ENCODE measurements at places on chromosomes 1 and 21.
A peak's percentile ranks its signal among the peaks of the same experiment; 100 is the strongest.

DNA sequence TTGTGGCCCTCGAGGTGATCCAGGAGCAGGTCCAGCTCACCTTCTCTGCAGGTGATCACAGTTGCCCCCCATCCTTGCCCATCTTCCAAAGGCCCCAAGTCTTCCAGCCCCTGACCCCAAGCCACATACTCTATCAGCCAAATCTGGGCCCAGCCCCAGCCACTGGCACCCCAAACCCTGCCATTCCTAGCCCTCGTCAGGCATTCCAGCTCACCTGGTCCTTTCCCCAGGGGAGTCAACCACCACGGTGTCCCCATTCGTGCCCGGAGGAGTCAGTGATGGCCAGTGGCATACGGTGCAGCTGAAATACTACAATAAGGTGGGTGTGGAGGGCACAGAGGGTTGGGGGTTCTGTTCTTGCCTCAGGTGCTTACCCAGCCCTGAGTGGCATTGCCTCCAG is 12.2 kb downstream of the CELSR2 start:
- DNase-seq = no peak

DNA sequence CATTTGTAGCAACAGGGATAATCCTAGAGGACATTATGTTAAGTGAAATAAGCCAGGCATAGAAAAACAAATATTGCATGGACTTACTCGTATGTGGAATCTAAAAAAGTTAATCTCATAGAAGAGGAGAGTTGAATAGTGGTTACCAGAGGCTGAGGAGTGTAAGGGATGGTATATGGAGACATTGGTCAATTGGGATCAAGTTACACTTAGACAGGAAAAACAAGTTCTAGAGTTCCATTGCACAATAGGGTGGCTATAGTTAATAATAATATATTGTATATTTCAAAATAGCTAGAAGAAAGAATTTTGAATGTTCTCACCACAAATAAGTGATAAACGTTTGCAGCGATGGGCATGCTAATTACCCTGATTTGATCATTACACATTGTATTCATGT is 354.6 kb downstream of the SEC16B start:
- DNase-seq = no peak

- no peak for DNase-seq
Measured at GRCh38 chr1:58620259-58620658, 43.2 kb upstream of the TACSTD2 start.

DNA sequence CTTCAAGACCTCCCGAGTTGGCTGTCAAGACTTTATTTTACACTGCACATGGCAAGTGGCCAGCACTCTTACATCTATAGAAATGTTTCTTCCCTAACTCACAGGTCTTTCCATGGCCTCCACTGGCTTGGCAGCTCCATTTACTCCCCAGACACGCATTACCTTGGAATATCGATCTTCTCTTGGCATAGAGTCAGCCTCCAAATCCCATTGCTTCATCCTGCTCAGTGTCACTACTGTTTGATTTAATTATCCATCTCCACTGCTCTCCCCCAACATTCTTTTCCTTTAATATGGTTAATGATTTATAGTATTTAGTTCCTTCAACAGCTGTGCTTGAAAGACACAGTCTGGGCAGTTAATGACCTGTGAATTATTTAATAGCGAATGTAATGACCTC is 241.2 kb upstream of the MAP1LC3C start:
- no peak for DNase-seq

GRCh38 chr1:19010503-19010902 is 54.0 kb upstream of the IFFO2 start:
- no peak for DNase-seq

GRCh38 chr1:234270581-234271242 is 102.5 kb upstream of the COA6 start:
- DNase-seq = no peak

DNA sequence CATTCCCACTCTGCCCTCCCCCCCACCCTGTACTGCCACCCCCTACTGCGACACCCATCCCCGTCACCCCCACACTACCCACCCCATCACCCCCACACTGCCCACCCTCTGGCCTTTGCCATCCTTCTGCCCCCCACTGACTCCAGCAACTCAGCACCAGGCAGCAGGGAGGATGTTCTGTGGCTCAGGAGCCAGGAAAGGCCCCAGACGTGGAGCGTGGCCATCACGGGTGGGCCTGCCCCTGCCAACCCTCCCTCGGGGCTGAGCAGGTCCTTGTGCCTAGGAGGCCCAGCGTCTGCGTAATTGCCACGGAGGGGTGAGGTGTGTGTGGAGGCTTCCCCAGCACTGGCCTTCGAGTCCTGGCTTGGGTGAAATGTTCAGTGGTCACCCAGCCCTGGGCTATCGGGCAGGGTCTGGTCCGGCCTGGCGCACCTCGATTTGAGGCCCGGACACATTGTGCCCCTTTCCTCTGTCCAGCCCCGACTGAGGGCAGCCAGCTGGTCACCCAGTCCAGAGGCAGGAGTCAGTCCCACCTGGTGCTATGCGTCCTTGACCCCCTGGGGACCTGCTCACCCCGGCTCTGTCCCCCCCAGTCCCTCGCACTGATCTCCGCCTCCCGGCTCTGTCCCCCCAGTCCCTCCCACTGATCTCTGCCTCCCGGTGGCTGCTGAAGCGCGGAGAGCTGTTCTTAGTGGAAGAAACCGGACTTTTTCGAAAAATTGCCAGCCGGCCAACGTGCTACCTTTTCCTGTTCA is 23.0 kb downstream of the ARHGEF16 start:
- no peak for DNase-seq

- DNase-seq = no peak
Measured at GRCh38 chr1:231522931-231523642, 5.4 kb upstream of the TSNAX start.

DNA sequence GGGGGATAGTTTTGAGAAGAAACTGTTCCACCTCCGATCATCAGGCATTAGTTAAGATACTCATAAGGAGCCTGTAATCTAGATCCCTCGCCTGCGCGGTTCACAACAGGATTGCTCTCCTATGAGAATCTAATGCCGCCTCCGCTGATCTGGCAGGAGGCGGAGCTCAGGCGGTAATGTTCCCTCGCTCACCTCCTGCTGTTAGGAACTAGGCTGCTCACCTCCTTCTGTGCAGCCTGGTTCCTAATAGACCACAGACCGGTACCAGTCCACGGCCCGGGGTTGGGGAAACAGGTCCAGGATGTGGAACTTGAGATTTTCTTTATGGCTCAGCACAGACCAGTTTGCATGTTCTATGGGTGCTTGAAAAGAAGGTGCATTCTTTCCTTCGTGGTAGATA is 27.2 kb upstream of the FAM3B start:
- no peak for DNase-seq

DNA sequence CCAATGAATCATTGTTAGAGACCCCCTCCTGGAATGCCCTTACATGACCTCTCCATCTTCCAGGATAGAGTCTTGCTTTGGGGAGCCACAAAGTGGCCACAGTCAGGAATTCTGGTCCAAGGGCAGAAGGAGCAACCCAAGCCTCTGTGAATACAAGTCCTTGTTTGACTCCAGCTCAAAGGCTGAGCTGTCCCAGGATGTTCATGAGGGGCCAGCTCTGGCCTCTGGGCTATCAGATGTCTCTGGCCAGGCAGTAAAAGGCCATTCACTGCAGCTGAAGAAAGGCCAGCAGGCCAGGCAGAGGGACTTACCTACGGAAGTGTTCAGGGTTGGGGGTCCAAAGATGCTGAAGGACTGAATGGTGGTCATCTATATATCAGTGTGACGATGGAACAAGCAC is 98.3 kb upstream of the IPO9 start:
- no peak for DNase-seq

DNA sequence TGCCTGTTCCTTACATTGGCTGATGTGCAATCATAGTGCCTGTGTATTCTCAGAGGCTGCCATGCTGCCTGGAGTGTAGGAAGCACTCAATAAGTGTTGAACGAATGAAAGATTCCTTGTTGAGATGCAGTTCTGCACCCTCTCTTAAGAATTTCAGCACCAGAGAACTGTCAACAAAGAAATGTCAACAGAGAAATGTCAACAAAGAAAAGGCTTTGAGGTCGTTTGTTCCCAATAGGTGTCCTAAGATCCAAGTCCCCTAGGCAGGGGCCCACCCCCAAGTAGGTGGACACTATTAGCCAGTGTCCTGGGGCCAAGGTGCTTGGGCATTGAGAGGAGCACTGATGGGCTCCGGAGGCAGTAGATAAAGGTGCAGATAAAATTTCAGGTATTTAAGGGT is 12.6 kb downstream of the KCND3 start:
- no peak for DNase-seq

- DNase-seq = no peak
Measured at GRCh38 chr21:39198800-39199199, 15.5 kb upstream of the PSMG1 start.

- DNase-seq = no peak
Measured at GRCh38 chr21:15088488-15088887, 23.7 kb upstream of the NRIP1 start.

DNA sequence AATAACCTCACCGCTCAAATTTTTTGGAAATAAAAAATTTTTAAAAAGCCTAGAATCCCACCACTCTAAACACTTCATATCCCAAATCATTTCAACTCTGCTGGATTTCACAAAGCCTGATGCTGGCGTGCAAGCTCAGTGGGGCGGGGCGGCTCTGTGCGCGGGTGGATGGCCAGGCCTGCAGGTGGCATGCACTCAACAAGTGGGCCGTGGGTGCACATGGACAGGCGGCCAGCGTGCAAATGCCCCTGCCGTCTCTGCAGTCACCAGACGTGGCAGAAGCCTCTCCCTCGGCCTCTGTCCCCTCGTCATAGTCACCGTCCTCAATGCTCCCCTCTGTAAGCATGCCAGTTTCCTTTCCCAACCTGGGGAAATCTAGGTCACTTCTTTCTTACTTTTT is 6.6 kb upstream of the PDE9A start:
- DNase-seq = no peak

GRCh38 chr21:14557413-14557812 is 11.3 kb upstream of the SAMSN1 start:
- no peak for DNase-seq

GRCh38 chr1:11960276-11960675 is 20.0 kb upstream of the MFN2 start:
- DNase-seq = no peak

DNA sequence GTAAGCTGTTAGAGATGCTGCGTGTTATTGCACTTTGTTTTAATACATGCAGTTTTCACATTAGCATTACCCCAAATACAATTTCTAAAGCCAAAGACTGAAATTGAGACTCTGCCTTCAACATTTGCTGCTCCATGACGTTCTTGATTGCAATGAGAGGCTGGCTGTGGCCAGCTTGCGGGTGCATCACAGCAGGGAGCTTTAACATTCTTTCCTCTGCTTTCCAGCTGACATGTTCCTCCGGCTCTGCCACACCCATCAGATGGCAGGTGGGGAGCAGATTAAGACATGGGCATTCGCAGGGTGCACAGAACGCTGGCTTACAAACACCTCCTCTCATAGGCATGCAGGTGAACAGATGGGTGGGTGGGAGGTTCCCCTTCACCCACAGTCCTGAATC is 314.1 kb downstream of the DISC1 start:
- no peak for DNase-seq

DNA sequence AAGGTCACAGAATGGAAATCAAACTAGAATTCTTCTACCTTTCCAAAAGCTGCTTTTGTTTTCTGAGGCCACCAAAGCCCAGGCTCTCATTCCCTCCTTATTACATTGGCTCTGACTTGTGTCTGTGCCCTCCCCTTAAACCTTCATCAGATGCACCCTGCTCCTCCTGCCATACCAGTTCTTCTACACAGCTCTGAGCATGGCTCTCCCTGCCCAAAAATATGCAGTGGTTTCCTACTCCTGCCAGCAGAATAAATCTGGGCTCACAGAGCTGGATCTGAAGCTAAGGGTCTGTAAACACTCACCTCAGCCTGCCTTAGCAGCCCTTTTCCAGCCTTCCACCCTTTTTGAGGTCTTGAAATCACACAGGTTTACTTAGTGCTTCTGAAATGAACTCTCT is 55.0 kb downstream of the TTC3 start:
- DNase-seq = peak; percentile 62

DNA sequence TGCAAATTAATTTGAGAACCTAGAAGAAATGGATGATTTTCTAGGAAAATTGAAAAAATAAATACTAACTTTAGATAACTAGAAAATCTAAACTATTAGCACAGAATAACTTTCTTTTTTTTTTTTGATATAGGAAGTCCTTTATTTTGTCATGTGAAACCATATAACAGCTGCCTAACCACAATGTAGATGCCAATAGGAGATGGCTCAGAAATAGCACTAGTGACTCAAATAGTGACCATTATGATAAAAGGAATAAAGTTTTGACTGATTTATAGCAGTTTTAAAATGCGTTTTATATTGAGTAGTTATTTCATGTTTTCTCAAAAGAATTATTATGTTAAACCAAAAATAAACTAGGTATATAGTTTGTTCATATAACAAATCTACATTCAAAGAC is 158.0 kb upstream of the CACYBP start:
- no peak for DNase-seq

DNA sequence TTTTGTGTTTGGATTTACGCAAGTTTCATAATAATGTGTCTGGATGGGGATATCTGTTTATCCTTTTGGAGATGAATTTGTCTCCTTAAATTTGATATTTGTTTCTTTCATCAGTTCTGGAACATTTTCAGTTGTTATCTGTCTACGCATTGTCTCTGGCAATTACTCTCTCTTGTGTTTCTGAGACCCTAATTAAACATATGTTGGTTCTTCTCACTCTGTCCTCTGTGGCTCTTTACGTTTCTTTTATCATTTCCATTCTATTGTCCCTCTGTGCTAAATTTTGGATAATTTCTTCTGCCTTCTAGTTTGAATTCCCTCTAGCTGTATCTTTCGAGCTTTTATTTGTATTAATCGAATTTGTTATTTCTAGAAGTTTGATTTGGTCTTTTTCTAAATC is 17.5 kb upstream of the PRELP start:
- DNase-seq = no peak

GRCh38 chr1:240413732-240414131 is 198.2 kb downstream of the GREM2 start:
- no peak for DNase-seq

DNA sequence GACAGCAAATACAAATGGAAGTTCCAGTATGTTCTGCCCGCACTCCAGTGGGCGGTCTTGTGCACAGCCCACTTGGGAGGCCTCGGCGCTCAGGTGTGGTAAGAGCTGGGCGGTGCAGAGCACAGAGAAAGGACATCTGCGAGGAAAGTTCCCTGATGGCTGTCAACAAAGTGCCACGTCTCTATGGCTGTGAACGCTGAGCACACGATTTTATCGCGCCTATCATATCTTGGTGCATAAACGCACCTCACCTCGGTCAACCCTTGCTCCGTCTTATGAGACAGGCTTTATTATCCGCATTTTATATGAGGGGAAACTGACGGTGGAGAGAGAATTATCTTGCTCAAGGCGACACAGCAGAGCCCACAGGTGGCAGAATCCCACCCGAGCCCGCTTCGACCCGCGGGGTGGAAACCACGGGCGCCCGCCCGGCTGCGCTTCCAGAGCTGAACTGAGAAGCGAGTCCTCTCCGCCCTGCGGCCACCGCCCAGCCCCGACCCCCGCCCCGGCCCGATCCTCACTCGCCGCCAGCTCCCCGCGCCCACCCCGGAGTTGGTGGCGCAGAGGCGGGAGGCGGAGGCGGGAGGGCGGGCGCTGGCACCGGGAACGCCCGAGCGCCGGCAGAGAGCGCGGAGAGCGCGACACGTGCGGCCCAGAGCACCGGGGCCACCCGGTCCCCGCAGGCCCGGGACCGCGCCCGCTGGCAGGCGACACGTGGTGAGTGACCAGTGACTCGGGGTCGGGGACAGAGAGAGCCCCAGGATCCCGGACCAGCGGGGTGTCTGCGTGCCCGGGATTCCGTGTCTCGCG is at the start of gene IL12RB2:
TSS of gene IL12RB2 (plus strand) at position 623 of the 810 bp plus-strand sequence. CDS start 12,496 bp downstream, outside the sequence.
- DNase-seq = peak; percentile 61
